Stimulated activated CD8-positive, alpha-beta memory T cell treated with anti-CD3 and anti-CD28 coated beads, Interleukin-2, amount 100 ng/mL, for 1 hour (primary cell): ENCODE measurements at places on chromosomes 16 and 17.

GRCh38 chr16:63719926-63720325 lies 1401.9 kb downstream of the CDH11 start:
- DNase-seq, result no peak

- DNase-seq, result no peak
Measured at GRCh38 chr17:66371561-66371960, 69.1 kb downstream of the PRKCA start.

DNA sequence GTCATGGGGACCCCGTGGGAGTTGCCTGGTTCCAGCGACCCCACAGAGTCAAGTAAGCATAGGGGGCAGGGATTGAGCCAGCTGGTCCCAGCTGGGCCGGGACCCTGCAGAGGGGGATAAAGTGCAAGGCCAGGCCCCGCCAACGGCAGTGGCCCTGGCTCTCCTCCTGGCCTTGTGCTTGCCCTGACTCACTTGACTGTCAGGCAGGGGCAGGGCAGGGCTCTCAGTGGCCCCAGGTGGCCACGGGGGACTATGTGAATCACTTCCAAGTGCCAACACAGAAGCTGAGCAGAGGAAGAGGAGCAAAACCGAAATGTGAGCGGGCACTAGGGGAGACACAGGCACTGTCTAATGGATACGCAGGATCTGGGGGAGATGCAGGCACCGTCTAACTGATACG lies 21.6 kb upstream of the NCBP3 start:
- no peak for DNase-seq

DNA sequence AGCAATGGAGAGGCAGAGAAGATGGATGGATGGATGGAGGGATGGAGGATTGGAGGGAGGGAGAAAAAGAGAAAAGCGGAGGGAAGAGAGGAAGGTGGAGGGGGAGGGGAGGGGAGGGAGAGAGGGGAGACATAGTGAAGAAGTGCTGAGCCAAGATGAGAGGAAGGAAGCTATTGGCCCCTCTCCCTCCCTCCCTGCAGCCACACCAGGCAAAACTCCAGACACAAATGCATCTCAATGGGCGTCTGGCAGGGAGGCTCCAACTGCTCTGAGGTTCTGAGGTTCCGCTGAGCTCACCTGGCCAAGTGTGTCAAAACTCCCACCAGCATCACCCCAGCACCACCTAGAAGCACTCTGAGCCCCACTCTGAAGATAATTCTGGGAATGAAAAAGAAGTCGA lies 26.9 kb upstream of the PHB1 start:
- DNase-seq, result no peak

GRCh38 chr17:45942284-45942683 lies 47.9 kb downstream of the MAPT start:
- DNase-seq, result no peak

- DNase-seq, result no peak
Measured at GRCh38 chr17:27888945-27889344, 4.2 kb downstream of the LYRM9 start.

GRCh38 chr16:12398029-12398682 lies 405.5 kb downstream of the CPPED1 start:
- no peak for DNase-seq

GRCh38 chr17:58233543-58233942 lies 4.8 kb upstream of the LPO start:
- DNase-seq, result no peak

- peak; percentile 63 for DNase-seq
Measured at GRCh38 chr17:49952209-49952911, 16.6 kb upstream of the DLX4 start.

GRCh38 chr16:85245307-85246172 lies 133.3 kb upstream of the CIBAR2 start:
- no peak for DNase-seq

DNA sequence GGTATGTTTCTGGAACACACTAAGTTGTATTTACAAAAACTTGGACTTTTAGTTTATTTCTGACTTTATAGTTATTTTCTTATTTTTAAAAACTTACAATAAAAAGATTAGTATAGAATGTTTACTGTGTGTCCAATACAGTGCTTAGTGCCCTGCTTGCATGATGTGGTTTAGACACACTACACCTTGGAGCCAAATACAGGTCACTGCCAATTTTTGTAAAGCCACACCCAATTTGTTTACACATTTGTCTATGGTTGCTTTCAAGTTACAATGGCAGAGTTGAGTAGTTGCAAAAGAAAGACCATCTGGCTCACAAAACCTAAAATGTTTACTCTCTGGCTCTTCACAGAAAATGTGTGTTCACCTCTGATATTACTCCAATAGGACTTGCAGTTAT lies 807.1 kb downstream of the KCNJ2 start:
- DNase-seq, result no peak

- DNase-seq, result no peak
Measured at GRCh38 chr16:67539271-67539670, 10.6 kb downstream of the RIPOR1 start.

GRCh38 chr17:77423589-77424451 lies 283.1 kb downstream of the SEC14L1 start:
- no peak for DNase-seq

DNA sequence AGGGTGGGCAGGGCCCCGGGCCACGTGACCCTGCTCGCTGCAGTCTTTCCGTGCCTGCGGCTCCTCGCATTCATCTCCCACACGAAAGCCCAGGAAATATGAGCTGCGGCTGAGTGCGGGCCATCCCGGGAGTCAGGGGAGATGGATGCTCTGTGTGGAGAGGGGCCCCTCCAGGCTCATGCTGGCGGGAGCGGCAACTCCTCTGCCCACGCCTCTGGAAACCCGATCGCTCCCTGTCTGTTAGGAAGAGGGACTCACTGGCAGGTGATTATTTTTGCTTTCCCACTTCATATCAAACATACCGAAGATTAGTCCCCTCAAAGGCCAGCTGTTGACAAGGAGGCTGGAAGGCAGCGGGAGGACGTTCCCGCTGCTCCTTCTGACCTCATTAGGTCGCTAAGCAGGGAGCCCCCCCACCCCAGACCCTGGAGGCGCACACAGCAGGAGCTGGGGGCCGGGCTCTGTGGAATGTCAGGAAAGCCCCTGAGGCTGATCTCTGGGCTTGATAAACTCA lies 228.5 kb downstream of the FOXL1 start:
- no peak for DNase-seq

- no peak for DNase-seq
Measured at GRCh38 chr17:43428524-43428923, 29.7 kb downstream of the ARL4D start.

DNA sequence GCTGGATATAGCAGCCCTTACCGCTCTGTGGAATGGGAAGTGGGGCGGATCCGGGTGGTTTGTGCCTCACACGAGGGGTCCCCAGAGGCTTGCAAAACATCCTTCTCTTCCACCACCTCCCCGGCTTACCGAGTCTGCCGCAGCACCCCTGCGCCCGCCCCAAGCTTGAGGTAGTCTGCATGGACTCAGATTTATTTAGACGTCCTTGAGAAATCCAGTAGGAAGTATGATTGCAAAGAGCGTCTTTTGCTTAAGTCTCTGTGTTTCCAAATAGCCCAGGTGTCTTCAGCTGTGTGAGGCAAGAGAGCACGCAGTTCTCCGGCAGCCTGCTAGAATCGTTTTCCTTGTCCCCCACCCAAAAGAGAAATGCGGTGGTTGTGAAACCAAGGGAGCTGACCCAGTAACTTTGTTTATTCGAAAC lies 2.4 kb downstream of the KIAA0513 start:
- DNase-seq, result no peak

- DNase-seq, result no peak
Measured at GRCh38 chr16:12119562-12119961, 143.0 kb downstream of the SNX29 start.

GRCh38 chr16:17173281-17173680 lies 297.5 kb downstream of the XYLT1 start:
- no peak for DNase-seq

GRCh38 chr16:11312718-11313492 lies 31.8 kb upstream of the PRM1 start:
- no peak for DNase-seq
